Stimulated activated CD8-positive, alpha-beta memory T cell treated with anti-CD3 and anti-CD28 coated beads, Interleukin-4, amount 100 ng/mL, for 1 hour (primary cell): ENCODE measurements at places on chromosomes 7 and 10.

DNA sequence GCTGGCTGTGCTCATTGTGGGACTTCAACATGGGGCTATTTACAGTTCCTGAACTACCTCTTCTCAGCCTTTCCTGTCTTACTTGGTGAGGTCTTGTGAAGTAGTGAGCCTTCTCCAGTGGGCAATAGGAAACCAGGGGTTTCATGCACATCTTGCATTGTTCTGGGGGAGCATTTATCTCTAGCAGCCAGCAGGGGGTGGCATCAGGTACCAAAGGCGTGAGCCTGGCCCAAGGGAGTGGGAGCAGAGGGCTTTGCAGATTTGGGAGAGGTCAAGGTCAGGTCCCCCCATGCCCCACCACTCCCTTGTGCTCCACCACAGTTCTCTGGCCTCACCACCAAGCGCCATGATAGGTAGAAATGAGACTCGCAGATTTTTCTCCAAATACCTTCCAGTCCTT, 85.4 kb upstream of the NPTX2 start:
- DNase-seq = no peak

GRCh38 chr10:73501651-73502050, 5.8 kb upstream of the PPP3CB start:
- no peak for DNase-seq

DNA sequence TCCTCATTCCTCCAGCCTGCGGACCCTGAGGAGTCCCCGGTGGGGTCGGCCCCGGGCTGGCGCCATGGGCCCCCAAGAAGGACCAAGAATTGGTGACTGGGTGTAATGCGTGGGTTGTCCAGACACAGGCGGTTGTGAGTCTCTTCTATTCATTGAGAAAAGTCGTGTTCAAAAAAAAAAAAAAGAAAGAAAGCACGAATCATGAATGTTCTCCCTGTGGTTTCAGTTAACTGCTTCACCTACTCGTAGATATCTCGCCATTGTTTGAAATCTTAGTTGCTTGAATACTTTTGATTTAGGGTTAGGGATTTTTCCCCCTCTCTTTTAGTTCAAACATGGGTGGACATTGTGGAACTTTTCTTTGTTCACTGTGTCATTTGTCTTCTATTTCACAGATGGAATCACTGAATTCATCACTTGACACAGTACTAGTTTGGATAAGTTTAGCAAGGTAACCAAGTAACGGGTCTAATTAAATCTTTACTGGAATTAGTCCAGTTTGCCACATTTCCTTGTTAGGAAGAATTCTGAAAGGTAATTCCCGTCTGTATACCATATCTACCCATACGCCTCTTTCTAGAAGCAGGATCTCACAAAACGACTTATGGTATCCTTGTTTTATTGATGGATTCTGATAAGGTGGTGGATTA, 775 bp downstream of the STARD3NL start:
- DNase-seq = no peak

DNA sequence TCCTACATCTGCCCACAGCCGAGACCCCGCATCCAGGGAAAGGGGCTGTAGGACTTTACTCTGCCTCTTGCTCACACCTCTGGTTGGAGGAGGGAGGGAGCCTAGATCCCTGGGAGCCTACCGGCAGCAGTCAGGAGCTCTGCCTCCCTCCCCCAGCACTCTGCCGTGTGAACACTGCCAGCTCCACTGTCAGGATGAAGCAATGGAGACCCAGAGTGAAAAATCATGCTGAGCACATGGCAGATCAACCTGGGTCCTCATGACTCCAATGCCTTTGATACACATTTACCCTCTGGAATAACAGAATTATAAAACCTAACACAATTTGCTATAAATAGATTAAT, 477.7 kb downstream of the TNS3 start:
- DNase-seq = no peak

GRCh38 chr10:1454951-1455350, 282.4 kb downstream of the ADARB2 start:
- no peak for DNase-seq

DNA sequence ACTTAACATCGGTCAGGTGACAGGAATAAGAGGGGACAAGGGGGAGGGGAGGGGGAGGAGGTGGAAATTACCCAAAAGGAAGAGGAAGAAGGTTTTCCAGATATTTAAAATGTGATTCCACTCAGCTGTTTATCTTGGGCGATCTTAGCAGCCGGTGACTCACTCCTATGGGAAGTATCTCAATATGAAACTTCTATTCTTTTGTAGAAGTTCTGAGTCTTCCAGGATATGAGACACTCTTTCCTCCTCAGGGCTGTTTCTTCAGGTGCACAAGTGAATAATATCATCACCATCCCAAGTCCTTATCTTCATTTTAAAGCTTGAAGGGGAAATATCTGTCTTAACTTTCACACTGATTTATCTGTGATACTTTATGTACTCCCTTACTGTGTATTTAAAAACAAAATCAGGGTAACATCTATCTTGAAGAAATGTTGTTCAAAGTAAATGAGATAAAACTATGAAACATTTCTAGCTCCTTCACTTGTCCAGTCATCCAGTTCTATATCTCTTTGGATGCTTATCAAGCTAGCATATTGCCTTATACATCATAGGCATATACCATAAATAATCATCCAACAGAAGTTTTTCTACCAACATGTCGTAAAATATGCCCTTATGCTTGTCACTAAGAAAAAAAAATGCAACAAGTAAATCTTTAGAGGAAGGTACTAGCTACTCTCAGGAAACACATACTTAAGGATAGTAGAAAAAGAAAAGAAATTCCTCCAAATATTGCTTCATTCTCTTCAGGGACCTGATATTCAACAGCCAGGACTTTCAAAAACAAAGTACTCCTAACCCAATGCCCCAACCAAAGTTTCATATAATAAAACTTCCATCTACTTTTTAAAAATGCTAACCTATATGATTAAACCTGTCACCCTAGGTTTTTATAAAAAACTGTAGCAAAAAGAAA, 13.7 kb downstream of the DOCK4 start:
- no peak for DNase-seq

- DNase-seq = no peak
These were observed 123.9 kb upstream of the FRMD4A start for GRCh38 chr10:14454629-14455028.

DNA sequence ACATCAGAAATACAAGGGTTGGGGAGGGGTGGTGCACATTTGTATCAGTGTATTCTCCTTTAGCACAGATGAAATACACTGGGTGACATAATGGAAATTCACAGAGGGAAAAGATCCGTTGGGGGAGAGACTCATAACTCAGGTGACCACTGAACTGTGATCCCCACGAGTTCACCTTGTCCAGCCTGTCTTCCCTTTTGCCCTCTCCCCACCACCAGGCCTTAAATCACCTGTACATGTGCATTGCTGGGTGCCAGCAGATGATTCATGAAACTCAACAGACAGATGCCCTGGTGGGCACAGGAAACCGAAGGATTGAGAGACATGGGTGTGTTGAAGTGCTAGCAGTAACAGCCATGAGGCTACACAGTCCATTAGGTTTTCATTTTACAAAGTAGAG, 253.3 kb downstream of the PLXNA4 start:
- no peak for DNase-seq

GRCh38 chr10:129768437-129769355, 195.4 kb downstream of the EBF3 start:
- no peak for DNase-seq
